Brain microvascular endothelial cell (primary cell): ENCODE measurements at places on chromosomes 12 and 14.

GRCh38 chr14:74568380-74568649, 43.7 kb downstream of the LTBP2 start:
- no peak for DNase-seq

DNA sequence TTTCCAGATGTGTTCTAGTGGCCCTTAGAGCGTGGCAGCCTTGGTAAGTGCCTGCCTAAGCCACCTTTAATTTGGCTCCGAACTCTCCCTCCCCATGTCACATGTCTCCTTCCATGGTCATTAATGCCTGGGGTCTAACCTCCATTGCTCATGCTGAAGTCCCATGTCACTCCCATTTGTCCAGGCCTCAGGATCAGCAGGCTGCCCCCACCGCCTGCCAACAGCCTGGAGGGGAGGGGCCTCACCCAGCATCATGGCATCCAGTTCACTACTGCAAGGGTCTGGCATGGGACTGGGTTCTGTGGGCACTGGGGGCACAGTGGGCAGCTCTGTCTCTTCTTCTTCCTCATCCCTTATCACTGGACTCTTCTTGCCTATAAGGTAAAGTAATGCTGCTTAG, 4.4 kb downstream of the MMP19 start:
- DNase-seq: no peak

DNA sequence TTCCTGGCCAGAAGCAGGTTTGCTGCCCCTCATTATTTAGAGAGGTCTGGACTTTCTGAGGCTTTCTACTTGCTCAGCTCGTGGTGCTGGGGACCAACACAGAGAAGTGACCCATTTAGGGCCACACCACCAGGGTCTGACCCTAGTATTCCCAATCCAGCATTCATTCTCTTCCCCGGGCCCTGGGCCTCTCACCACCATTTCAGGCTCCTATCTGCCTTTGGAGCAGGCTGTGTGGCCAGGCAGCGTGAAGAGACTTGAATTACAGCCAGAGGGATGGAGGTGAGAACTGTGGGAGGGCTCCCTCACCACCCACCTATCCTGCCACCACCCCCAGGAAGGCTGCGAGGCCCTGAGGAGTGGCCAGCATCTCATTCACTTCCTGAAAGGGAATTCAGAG, 24.6 kb downstream of the FAM222A start:
- no peak for DNase-seq

DNA sequence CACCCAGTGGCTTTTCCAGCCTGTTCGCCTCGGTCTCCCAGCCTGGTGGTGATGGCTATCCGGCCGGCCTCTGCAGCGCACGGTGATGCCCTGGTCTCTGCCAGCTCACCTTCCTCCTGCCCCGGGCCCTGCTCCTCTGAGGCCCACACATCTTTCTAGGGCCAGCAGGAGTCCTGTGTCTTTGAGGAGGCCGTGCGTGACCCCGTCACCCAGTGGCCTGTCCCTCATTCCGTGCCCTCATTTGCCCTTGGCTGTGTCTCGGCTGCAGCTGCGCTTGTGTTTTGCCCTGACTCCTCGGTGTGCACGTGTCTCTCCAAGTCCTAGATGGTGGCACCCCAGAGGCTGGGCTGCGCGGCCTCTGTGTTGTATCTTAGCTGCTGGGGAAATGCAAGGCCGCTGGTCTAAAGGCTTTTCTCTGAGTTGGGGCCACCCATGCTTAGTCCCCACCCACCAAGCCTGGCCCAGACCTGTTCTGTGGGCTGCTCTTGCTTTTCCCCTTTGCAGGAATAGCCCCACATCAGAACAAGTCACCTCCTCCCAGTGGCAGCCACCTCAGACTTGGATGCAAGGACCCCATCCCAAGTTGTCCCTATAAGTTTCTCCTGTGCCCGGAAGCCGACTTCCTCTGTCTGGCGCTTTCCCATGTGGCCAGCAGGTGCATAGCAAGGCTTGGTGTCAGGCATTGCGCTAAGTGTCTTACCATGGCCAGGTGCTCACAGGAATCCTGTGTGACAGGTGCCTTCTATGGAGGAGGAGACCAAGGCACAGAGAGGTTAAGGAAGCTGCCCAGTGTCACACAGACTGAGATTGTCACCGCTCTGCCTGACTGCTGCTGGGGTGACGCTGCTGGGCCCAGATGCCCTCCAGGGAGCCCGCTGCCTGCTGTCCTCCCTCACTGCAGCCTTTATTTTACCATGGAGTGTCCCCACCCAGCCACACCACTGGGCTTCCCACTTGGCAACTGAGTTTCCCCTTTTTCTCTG, 64.5 kb downstream of the TSPAN9 start:
- no peak for DNase-seq

DNA sequence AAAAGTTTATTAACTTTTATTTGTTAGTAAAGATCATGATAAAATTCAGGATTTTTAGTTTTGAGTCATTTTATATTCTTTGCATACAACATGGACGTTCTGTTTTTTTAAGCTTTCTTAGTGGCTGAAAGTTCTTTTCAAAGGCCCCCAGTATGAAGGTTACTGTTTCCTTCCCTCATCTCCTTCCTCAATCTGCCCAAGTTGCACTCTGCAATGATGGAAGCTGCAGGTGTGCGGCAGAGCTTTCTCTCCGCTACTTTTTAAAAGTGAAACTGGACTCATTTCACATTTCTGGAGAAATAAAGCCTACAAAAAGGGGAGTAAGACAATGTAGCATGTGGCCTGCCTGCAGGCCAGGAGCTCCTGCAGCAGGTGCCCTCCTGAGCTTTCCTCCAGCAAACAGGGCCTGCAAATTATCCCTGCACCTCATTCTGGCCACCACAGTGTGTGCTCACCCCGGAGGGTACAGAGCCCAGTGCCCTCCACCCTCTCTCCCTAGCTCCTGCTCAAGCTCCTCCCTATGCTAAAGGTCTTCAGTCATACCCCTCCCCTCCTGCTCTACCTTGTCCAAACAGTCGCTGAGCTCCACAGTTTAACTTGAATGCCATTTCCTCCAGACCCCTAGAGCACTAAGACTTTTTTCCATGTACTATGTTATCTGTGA, 78.9 kb downstream of the SETD3 start:
- no peak for DNase-seq
